ENCODE measurements at places on chromosomes 6 and 20. TPM values are rescaled to one million over a fixed set of nuclear protein-coding genes. Genes with fewer than 3 reads are reported as not detected.

DNA sequence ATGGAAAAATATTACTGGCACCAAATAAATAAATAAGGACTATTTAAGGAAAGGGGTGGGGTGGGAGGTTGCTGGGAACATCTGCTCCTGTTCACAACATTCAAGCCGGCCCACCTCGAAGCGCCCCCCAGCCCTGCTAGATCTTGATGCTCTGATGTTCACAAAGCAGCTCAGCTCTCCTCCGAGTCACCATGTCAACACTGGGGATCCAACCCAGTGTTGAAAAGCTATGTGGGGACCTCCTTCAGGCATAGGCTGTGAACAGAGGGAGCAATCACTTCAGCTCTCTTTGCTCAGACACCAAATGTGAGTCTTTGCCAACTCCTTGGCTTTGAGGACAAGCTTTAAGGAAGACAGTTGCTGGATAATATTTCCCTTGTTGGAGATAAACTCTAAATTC is 176.8 kb upstream of the NT5E start:
- no peak for DNase-seq

GRCh38 chr6:42084889-42085288 is 34.6 kb downstream of the TAF8 start:
- DNase-seq = no peak

DNA sequence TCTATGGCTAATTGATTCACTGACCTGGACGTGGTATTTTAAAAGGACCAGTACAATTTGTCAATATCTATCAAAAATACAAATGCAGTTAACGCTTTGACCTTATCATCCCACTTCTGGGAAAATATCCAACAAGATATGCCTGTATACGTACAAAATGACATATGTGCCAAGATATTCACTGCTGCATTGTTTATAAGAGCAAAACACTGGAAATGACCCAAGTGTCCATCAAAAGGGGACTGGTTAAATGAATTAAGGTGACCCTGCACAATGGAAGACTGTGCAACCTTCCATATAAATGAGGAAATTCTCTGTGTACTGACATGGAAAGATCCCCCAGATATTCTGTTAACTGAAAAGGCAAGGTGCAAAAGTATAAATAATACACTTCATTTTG is 13.9 kb downstream of the TRAM2 start:
- no peak for DNase-seq

DNA sequence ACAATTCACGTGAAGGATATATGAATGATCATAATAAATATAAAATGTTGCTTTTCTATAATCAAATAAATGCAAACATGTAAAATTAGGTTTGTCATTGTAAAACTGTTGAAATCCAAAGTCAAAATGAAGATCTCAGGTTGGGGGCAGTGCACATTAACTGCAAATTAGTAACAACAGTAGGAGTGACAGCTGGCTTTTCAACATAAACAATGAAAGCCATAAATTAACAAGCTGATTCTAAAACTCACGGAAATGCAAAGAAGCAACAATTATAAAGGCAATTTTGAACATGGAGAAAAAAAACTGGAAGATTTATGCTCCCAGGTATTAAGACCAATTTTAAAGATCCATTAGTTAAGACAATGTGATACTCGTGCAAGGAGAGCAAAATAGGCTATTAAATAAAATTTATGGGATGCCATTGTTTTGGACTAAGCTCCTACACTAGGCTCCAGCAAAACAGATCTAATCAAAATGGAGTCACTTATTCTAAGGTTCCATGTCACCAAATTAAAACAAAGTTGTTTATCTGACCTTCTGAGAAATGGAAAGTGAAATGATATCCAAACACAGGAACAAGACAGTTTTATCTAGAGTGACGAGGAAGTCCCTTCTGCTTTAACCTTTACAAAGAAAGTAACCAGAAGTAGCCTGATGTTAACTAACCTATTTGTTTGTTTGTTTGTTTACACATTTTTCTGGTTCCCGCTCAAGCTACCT is 770.8 kb downstream of the EPHA7 start:
- DNase-seq = no peak

DNA sequence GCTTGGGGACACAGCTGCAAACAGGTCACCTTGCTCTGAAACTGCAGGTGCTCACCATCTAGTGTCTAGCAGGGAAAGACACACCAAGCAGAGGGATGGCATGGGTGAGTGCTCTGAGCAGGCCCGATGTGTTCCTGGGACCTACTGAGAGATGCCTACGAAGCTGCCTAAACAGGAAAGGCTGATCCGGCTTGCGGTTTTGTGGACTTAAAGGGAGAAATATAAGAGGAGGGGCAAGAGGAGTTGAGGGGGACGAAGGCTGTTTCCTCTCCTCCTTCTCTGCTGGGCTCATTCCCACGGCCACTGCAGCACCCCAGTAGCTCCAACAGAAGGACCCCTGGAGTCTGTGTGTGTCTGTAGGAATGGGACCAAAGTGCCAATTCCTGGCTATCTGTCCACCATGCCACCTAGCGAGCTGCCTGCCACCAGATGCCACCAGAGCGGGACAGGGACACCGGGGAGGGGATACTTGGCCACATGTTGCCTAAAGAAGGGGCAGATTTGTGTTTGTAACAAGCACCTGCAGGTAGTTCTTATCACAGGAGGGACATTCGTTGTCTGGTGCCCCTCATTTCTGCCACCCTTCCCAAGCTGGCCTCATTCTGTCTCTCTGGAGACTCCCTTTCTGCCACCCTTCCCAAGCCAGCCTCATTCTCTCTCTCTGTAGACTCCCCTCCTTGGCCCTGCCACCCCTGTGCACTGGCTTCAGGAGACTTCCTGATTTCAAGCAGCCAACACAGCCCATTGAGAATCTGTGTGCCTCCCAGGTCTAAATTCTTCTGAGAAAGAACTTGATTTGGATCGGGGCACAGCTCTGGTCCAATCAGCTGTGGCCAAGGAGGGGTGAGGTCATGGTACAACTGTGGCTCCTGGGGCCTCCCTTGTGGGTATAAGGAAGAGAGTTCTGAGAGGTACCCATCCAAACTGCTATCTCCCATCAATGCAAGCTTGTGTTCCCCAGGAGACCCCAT is 221.8 kb downstream of the ANKRD60 start:
- no peak for DNase-seq

DNA sequence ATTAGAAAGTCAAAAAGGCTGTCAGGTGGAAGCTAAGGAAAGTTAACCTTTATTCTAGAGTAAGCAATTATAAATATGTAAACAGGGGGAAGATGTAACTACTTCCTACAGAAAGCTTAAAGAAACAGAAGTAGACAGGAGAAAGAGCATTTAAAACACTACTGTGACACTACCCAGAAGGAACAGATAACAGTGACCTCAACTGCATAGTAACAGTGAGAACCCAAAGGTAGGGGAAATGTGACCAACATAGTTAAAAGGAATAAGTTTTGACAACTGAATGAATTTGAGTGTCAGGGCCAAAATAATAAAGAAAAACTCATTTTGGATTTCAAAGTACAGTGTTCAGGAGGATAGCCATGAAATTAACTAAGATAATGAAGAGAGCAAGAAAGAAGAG is 43.5 kb downstream of the IBTK start:
- DNase-seq = no peak

- DNase-seq = no peak
Measured at GRCh38 chr20:9627219-9627618, 112.8 kb downstream of the LAMP5 start.

- no peak for DNase-seq
Measured at GRCh38 chr6:19137505-19137904, 699.7 kb upstream of the ID4 start.

DNA sequence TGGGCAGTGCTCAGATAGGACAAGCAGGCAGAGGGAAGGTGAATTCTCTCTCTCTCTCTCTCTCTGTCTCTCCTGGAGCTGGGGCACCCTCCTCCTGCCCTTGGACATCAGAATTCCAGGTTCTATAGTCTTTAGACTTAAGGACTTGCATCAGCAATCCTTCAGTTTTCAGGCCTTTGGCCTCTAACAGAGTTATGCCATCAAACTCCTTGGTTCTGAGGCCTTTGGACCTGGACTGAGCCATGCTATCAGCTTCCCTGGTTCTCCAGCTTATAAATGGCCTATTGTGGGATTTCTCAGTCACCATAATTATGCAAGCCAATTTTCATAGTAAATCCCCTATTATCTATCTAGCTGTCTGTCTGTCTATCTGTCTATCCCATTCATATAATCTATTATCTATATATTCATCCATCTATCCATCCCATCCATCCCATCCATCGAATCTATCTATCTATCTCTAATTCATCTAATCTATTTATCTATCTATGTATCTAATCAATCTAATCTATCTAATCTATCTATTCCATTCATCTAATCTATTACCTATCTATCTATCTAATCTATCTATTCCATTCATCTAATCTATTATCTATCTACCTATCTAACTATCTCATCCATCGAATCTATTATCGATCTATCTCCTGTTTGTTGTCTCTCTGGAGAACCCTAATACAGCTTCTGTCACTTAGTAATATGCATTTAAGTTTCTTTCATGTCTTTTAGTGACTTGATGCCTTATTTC is 48.2 kb upstream of the HIVEP1 start:
- DNase-seq = no peak

DNA sequence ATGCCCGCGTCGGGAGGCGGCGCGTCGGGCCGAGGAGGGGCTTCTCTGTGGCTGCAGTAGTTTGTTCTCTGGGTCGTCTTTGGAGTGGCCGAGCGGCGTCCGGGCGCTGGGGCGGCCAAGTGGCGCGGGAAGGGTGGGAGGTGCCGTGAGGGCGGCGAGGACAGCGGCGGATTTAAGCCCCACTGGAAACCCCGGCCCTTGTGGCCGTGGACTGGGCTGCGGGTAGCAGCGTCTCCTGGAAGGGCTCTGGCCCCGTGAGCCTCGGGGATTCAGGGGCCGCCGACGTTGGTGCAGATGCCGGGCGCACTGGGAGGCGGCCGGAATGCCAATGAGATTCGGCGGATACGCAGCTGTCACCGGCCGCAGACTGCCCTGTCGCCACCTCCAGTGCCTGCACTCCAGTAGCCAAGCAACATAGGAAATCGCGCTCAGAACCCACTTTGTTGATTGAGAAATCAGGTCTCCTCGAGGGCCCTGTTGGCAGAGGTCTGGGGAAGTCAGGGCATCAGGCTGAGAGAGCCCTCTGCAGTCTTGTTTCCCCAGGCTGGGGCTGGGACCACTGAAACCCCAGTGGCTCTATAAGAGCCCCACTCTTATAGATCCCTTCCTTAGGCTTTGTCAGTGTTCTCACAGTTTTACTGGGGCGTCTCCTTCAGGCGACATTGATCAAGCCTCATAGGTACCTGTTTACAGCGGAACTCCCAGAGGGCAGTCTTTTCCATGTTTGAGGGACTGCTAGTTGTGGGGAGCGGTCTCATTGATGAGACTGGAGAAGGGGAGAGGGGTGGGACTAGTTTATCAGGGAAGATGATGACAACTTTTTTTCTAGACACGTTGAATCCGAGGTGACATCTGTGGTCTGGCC is 642 bp downstream of the GZF1 start:
- no peak for DNase-seq

DNA sequence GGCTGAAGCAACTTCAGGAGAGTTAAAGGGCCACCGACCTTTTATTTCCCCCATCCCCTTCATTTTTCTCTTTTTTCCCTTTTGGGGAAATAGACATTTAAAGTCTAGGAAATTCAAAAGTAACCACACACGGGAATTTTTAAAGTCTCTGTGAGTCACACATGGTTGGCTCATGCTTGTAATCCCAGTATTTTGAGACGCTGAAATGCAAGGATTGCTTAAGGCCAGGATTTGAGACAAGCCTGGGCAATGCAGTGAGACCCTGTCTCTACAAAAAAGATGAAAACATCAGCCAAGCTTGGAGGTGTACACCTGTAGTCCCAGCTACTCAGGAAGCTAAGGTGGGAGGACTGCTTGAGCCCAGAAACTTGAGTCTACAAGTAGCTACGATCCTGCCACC is 34.2 kb downstream of the KATNA1 start:
- no peak for DNase-seq

DNA sequence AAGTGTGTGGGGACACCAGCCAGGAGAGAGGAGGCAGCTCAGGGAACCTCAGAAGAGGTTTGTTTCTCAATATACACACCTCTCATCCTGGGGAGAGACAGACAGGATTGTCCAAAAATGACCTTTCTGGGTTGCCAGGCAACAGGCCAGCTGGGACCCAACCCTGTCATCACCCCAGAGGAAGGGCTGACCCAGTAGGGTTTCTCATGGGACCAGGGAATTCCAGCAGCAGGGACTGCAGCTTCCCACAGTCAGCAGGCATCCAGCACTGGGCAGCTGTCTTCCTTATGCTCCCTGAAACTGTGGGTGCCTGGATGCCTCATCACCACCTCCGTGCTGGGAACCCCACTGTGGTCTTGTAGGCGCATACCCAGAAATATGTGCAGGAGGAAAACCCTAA is 1.3 kb downstream of the C20orf202 start:
- DNase-seq = no peak

GRCh38 chr6:13831615-13832014 is 17.3 kb upstream of the MCUR1 start:
- no peak for DNase-seq

- no peak for DNase-seq
Measured at GRCh38 chr20:17786221-17786718, 86.5 kb downstream of the BANF2 start.

GRCh38 chr6:88748141-88748540 is 215.3 kb downstream of the RNGTT start:
- DNase-seq = no peak

DNA sequence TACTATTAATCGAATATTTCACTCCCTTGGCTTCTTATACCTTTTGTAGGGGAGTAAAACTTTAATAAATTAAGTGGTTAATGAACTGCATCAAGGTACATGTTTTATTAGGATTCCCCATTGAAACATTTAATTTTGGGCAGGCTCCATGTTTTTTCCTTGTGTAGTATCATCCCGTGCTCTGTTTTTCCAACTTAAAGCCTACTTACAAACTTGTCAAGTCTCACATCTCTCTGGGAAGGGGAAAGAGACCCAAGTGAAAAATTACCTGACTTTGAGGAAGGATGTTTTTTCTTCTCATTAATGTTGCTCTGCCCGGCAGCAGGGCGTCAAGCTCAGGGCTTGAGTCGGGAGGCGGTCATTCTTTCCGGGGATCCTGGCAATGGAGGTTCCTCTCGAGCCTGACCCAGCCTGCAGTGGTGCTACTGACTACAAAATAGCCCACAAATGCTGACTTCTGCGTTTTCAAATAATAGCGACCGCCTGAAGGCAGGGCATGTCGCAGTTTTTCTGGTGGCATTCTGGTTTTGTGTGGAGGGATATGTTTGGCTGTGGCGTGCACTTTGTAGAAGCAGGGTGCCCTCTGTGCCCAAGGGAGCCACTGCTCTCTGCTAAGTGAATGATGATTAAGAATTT is 2.4 kb downstream of the DSP start:
- no peak for DNase-seq

Gene TNF
- 18.6 TPM for total RNA-seq

Gene COX4I2
- not detected for total RNA-seq

Gene CRIP3
- total RNA-seq = 0.67 TPM

Gene RCAN2
- total RNA-seq = 6.2 TPM

Gene BEND6
- total RNA-seq = 2.7 TPM

Gene ZNF311
- 2.6 TPM for total RNA-seq

Gene GABRR1
- total RNA-seq = not detected

Gene NOTCH4
- 2.9 TPM for total RNA-seq

Gene TNFRSF6B
- total RNA-seq = 119 TPM

Gene GJA10
- total RNA-seq = not detected
